ENCODE measurements at places on chromosomes 3 and 15.

- DNase-seq: no peak
Observed at GRCh38 chr15:99139276-99139675, 34.4 kb downstream of the SYNM start.

- no peak for DNase-seq
Observed at GRCh38 chr3:116161575-116162525, 283.4 kb downstream of the LSAMP start.

GRCh38 chr15:40582726-40583246, 11.3 kb upstream of the KNL1 start:
- DNase-seq: no peak

DNA sequence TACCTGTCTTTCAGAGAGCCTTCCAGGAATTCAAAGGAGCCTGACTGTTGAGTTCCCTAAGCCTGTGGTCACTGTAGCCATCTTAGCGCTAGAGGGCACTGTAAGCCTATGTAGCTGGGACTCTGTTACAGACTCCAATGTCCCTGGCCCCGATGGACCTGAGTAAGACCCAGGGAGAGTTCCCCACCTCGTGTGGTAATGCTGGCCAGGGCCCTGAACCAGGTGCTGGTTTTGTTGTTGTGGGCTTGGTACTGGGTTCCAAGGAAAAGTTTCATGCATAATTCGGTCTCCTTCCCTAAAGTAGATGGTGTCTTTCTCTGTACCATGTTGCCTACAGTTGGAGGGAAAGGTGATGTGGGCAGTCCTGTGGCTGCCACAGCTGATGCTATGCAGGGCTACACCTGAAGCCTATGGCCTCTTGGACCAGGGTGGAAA, 32.4 kb downstream of the CDAN1 start:
- DNase-seq: peak; percentile 63

DNA sequence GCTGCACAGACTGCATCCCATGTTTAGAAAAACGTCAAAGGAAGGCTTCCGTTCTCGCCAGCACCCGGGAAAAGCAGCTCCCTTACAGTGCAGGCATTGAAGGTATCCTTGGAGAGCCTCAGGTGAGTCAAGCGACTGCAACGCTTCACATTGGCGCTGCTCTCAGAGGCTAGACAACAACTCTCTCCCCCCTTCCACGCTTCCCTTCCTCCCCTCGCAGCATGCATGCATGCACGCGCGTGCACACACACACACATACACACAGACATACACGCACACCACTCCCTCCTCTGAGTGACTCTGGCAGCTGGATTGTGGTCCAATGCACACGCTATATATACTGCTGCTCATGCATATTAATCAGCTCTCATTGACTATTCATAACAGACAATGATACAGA, 191.1 kb downstream of the PDZRN3 start:
- DNase-seq: no peak

DNA sequence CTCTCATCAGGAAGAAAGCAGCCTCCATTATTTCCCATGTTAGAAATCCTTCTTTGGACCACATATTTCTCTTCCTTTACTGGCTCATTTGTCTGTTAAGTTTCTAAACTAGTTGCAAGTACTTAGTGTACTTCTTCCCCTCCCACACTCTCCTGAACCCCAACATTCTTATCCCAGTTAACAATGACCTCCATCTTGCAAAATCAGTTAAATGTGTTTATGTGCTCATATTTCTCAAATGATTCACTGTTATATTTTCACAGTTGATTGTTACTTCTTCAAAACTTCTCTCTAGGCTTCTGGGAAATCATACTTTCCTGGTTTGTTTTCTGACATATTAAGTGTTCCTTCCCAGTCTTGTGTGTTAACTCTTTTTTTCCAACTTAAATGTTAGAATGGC, 856.9 kb downstream of the EPHA3 start:
- no peak for DNase-seq

- no peak for DNase-seq
Observed at GRCh38 chr15:38300395-38300794, 47.8 kb downstream of the SPRED1 start.

- DNase-seq: no peak
Observed at GRCh38 chr15:48802867-48803266, 8.0 kb downstream of the CEP152 start.

- no peak for DNase-seq
Observed at GRCh38 chr3:183437666-183438564, 9.5 kb upstream of the MCF2L2 start.

- DNase-seq: no peak
Observed at GRCh38 chr3:107769882-107770281, 247.1 kb downstream of the BBX start.

- DNase-seq: no peak
Observed at GRCh38 chr3:157305392-157305791, 131.3 kb upstream of the PTX3 start.

- DNase-seq: no peak
Observed at GRCh38 chr15:62524848-62525247, 359.8 kb upstream of the C2CD4B start.

- DNase-seq: no peak
Observed at GRCh38 chr3:110393941-110394340, 677.7 kb upstream of the NECTIN3 start.

- DNase-seq: no peak
Observed at GRCh38 chr15:63945838-63946298, 100.4 kb downstream of the DAPK2 start.

DNA sequence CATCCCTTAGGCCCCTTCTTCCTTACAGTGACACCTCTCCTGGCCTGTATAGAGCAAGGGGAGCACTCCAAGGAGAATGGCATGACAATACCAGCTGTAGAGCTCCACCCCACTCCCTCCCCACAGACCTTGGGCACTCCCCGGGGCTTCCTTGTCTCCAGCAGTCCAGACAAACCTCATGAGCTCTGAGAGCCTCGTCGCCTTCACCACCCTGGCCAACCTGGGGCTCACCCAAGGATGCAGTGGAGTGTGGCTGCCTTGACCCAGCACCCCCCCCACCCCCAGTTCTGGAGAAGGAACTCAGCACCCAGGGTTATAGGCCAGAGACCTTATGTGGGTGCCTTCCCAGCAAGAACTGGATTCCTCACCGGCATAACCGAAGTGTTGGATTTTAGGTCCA, 7.4 kb upstream of the SLCO2A1 start:
- DNase-seq: no peak

DNA sequence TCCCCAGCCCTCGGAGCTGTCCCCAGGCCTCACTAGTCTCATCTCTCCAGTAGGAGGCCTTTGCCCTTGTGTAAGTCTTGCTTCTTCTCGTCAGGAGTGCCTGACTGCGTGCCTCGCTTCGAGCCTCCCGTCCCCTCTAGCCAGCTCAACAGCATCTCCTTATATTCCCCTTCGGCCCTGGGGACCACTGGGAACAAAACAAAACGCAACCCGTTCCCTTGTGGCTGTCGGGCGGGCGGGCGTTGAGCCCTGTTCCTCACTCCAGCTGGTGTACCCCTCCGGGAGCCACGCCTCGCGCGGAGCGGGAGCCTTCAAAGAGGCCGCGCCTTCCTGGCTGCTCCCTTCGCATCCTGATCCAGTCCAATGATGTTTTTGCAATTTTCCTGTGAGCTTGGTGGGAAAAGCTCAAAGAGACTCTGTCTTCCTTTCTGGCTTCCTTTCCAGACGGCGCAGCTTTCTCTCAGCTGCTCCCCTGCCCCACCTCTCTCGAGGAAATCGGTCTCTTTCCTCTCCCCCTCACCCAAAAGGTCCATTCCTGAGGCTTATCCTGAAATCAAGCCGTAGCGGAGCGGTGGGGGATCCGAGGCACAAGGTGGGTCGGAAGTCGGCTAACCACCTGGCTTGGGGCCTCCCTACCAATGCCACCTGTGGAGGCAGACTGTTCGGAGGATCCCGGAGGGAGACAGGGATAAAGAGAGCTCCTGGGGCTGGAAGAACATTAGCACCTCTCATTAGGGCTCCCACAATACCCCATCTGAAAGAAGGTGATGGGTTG, 33.4 kb upstream of the SRP14 start:
- DNase-seq: no peak

DNA sequence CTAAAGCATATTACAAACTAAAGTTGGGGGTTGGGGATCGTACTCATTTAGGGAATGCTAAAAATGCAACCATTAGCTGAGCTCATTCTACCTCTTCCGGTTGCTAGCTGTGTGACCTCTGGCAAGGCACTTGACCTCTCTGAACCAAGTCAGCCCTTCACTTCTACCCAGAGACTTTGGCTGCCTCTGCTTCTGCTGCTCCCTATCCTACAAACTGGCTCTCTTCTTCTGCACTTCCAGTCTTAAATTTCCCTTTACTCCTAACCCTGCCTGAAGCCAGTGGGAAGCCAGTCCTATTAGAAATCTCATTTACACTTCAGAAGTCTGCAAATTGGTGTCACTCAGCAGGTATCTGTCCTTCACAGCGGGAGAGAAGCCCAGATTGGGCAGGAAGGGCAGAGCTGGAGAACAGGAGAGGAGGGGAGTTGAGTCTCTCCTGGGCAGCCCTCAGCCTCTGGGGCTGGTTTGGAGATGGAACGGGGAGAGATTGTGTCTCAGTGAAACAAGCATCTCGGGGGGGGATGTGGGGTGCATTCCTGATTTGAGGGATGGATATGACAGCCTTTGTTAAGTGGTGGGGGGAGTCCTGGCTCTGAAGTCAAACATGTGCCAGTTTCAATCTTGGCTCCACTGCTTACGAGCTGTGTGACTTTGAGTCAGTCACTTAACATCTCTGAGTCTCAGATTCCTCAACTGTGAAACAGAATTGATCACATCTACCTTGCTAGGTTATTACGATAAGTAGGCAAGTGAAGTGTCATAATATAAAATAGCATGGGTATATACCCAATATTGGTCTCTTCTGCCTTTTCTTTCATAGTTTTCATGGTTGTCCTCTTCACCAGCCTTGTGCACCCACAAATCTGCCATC, 7.8 kb upstream of the AEN start:
- DNase-seq: no peak

DNA sequence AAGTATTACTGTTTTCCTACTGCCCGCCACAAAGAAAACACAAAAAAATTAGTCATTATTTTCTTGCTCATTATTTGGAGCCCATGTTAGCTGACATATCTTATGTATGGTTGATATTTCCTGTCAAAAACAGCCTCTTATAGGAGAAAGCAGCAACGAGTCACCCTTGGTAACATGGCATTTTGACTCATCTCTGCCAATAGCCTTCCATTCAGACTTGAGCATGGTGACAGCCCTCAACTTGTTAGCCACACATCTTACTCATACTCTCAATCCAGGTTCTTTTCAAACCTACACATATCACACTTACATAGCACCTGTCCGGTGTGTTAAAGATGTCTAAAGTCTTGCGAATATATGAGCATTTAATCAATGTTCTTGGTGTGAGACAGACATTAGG, 109.4 kb upstream of the SAMMSON start:
- DNase-seq: no peak
